ENCODE measurements at places on chromosomes 2 and 18.

GRCh38 chr2:99200076-99200800 lies 19.3 kb downstream of the MRPL30 start:
- no peak for DNase-seq

DNA sequence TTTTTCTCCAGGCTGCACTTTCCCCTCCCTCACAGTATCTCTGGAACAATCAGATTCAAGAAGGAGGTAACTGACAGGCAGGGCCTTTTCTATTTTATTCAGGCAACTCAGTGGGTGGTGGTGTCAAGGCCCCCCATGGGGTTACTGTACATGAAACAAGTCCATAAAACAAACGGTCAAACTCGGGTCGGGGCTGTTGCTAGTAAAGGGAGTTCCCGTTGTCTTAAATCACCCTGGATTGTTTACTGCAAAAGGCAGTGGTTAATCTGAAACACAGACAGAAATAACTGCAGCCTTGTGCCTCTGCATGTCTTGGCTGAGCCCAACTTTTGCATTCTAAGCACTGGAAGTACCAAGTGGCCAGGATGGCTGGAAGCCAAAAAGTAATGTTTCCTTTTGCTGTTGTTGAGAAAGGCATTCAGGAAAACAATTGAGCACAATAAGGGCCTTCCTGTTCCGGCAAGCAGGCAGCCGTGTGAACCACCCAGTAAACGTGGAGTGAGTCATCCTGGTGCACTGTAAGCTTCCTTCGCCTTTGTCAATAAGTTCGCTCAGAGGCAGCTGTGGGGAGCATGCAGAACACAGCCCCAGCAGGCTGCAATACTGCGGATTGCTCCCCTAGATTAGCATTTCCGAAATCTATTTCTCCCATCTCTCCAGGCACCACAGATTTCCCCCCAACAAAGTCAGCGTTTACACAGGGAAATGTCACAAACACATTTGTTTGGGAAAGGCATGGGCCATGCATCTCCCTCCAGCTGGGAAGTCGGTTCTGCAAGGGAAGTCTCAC lies 149.6 kb downstream of the IRS1 start:
- DNase-seq, result peak; percentile 88

- DNase-seq, result no peak
Measured at GRCh38 chr2:24813691-24814137, 20.5 kb downstream of the CENPO start.

- DNase-seq, result no peak
Measured at GRCh38 chr2:117902933-117903332, 88.4 kb downstream of the DDX18 start.

Data from mesendoderm (in vitro differentiated cells).